Stimulated activated CD8-positive, alpha-beta memory T cell treated with anti-CD3 and anti-CD28 coated beads, Interleukin-15, amount 100 ng/mL, for 4 hours (primary cell): ENCODE measurements at places on chromosomes 2 and 18.
A peak's percentile ranks its signal among the peaks of the same experiment; 100 is the strongest.

DNA sequence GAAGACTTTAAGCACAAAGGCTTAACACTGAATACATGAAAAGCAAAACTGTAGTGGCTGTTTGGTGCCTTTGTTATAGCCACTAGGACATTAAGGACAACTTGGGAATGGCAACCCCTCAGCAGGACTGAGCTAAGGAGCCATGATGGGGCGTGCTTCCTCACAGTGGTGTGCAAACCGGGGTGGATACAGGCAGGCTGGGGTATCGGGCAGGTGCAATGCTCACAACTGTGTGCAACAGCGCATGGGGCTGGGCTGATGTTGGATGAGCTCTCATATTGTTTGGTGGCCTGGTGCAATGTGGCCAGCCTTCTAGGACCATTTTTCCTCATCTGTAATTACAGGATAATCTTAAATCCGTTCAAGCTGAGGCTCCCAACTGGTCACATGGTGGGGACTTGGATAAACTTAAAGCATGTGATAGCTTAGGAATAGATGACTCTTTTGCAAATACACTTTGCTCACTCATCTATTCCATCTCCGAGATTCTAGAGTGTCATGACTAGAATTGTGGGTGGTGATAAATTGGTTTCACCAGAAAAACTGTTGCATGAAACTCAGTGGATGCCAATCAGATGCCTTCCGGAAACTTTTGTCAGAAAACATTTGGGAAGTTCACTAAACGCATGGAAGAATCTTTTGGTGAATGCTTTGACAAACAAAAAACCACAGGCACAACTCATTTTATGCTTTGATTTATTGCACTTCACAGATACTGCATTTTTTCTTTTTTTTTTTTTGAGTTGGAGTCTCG lies 116.5 kb downstream of the PXDN start:
- no peak for DNase-seq

DNA sequence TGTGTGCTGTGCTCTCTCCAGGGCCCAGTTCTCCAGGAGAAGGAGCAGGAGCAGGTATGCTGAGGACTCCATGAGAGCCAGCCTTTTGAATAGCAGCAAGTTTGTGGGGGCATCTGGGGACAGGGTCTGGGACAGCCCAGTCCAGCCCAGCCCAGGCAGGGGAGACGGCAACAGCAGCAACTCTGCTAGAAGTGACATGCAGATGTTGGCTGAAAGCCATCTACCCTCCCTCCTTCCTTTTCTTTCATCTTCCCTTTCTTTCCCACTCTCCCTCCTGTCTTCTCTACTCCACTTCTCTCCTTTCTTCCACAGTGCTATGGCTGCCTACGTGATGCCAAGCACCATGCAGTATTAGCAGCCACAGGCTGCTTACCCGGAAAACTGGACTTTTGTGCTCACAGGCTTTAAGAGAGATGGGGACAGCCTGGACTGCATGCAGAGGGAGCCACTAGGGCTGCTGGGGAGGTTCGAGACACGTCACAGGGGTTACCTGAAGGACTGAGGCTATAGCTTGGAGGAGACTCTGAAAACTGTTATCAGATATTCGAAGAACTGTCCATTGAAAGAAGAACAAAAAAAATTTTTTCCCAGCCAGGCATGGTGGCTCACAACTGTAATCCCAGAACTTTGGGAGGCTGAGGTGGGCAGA lies 23.8 kb upstream of the YWHAQ start:
- DNase-seq = no peak

DNA sequence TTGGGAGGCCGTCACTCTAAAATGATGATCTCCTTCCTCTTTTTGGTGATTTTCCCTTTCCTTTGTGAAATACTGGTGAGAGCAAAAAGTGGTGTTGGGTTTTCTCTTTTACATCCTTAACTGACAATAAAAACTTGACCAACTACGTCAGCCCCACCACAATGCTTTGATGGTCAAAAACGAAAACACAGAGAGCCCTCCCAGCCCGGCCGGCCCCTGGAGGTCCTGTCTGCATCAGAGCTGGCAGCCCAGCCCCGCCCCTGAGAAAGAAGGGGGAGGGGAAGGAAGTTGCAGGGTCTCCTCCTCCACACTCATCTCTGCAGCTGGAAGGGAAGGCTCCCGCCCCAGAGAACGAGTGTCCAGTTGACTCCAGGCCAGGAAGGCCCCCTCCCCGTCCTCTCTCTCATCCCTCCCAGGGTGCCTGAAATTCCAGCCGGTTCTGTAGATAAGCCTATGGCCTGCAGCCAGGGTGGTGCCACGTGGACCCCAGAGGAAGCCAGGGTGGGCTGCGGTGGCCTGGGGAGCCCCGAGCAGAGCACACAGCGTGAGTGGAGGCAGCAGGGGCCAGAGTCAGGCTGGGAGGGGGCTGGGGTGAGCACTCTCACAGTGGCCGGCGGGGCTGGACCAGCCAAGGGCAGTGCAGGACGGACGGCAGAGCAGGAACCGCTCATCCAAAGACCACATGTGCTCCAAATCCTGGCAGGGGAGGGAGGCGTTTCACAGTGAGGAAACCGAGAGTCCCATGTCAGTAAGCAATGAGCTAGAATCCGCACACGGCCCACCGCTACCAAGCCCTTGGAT lies 19.8 kb downstream of the BIN1 start:
- no peak for DNase-seq

- no peak for DNase-seq
These were observed 457.3 kb downstream of the ADCYAP1 start for GRCh38 chr18:1361936-1362335.

DNA sequence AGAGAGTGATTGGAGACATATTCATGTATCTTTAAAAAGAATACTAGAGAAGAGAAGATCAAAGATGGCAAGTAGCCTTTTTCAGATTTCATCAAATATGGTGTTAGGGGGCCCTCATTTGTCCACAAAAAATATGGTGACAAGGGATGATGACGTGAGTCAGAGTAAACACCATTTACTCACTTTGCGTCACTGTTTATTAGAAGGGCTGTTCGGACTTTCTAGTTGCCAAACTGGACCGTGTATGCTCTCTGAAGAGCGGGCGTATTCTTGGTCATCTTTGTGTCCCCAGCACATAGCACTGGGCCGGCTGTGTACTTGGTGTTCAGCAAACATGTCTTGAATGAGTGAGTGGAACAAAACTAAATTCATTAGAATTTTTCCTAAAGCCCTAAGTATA lies 37.5 kb downstream of the TTC39C start:
- DNase-seq = no peak

- DNase-seq = no peak
These were observed 12.6 kb downstream of the GLI2 start for GRCh38 chr2:120748310-120748709.

DNA sequence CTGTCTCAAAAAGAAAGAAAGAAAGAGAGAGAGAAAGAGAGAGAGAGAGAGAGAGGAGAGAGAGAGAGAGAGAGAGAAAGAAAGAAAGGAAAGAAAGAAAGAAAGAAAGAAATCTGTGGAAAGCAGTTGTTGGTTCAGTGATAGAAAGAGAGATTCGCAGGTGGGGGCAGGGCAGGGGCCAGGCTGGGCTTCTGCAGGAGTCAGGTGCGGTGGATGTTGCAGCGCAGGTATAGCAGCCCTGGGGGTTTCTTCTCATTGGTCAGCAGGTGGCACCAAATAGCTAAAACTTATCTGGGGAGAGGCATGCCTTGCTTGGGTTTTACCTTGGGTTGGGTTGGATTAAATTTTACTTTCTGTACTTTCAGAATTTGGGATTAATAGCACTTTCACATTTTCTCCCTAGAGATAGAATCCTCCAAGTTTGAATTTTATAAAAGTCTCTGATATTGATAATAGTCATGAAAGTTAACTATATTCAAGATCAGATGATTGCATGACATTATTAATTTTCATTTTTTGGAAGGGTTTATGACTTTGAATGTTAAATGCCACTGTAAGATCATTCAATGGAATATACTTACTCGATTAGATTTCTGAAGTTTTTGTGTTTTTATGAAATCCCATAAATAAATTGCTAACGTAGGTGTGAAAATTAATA lies 66.6 kb downstream of the SPTBN1 start:
- DNase-seq = peak; percentile 34

DNA sequence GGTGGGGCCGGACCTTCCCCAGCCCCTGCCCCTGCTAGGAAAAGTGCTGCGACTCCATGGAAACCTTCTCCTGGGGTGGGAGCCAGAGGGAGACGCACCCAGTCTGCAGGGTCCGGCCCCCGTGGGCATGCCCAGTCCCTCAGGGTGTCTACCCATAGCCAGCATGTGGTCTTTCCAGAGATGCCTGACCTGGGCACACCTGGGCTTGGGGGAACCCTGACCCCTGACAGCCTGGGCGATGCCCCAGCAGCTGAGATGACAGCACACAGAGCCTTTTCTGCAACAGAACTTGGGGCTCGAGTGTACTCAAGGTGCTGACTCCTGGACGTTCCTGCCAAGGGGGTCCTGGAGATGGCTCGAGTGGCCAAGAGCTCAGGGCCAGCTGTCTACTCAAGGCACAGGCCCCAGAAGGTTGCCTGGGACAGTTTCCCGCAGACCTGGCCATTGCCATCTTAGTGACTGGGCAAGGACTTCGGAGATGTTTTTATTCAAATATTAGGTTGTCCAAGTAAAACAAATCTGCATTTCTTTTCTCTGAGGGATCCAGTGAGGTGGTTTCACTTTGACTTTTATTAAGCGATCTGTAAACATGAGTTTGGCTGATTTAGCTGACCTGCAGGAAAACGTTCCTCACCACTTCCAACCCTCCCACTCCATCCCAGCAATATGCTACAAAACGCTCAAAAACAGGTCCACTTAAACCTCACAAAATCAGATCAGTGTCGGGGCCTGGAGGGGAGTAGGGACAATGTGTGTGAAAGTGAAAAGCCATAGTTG lies 228.0 kb downstream of the EIPR1 start:
- no peak for DNase-seq
